SK-N-SH (cell line): ENCODE measurements at places on chromosomes 2 and 18.
A peak's percentile ranks its signal among the peaks of the same experiment; 100 is the strongest.

- DNase-seq = no peak
- H3K27ac ChIP-seq = peak overlapping the region; percentile 92
- peaks cover 7% of the 10 kb centered on the region for H3K36me3 ChIP-seq
- H3K4me1 ChIP-seq = peaks cover 27% of the 10 kb centered on the region
Measured at GRCh38 chr2:33023728-33024500, 77.2 kb downstream of the LTBP1 start.

DNA sequence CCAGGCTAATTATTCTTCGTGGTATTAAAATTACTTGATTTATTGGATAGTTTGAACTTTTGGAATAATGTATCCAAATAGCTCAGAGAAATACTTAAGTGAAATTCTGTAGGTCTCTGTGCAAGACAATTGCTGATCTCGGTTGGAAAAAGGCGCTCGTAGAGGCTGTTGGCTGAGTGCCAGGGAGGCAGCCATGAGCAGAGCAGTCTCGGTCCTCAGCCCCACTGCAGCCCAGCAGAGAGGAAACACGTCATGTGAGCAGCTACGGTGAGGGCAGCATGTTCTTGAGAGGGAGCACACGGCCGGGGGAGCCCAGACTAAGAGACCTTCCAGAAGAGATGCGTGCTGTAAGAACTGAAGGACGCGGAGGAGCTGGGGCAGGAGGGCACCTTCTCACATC lies 42.5 kb downstream of the DCDC2C start:
- DNase-seq = peak; percentile 49
- no peak overlapping the region for H3K27ac ChIP-seq
- no peaks in the 10 kb centered on the region for H3K36me3 ChIP-seq
- no peaks in the 10 kb centered on the region for H3K4me1 ChIP-seq
- H3K4me3 ChIP-seq = no peak overlapping the region
- H3K27me3 ChIP-seq = no peaks in the 10 kb centered on the region

GRCh38 chr18:35026407-35027061 lies 14.7 kb upstream of the MAPRE2 start:
- peaks cover 16% of the 10 kb centered on the region for H3K4me1 ChIP-seq
- no peaks in the 10 kb centered on the region for H3K36me3 ChIP-seq
- H3K27ac ChIP-seq = no peak overlapping the region
- no peaks in the 10 kb centered on the region for H3K27me3 ChIP-seq
- H3K4me3 ChIP-seq = no peak overlapping the region
- DNase-seq = peak; percentile 38

DNA sequence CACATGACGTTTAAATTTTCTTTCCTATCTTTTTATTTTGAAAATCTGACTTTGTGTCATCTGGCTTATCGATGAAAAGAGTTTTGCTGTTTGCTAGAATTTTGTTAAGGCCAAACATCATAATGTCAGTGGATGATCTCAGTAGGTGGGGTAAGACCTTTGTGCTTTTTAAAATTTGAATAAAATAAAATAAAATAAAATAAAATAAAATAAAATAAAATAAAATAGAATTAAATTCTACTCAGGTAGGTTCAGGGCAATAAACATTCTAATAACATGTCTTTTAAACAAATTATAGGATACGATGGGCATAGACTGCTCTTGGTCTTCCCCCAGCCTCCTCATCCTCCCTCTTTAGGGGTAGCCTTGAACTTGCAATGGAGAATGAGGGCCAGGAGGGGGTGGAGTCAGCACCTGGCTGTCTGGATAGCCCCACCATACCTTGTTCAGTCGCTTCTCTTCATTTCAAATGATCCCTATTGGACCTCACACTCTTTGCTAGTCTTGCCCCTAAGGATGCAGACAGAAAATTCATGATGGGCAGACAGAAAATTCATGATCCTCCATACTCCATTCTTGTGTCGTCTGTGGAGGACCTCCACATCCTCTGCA lies 8.1 kb downstream of the LDLRAD4 start:
- H3K36me3 ChIP-seq = no peaks in the 10 kb centered on the region
- no peak overlapping the region for H3K27ac ChIP-seq
- H3K27me3 ChIP-seq = no peaks in the 10 kb centered on the region; the same call in 1 of the 2 replicates
- peaks cover 5% of the 10 kb centered on the region; the same call in 1 of the 2 replicates for H3K4me1 ChIP-seq

GRCh38 chr2:30037016-30037415 lies 109.8 kb upstream of the YPEL5 start:
- no peaks in the 10 kb centered on the region for H3K4me1 ChIP-seq
- peaks cover 8% of the 10 kb centered on the region; the same call in 1 of the 2 replicates for H3K27me3 ChIP-seq
- DNase-seq = no peak
- no peak overlapping the region for H3K4me3 ChIP-seq
- H3K36me3 ChIP-seq = no peaks in the 10 kb centered on the region
- no peak overlapping the region for H3K27ac ChIP-seq

DNA sequence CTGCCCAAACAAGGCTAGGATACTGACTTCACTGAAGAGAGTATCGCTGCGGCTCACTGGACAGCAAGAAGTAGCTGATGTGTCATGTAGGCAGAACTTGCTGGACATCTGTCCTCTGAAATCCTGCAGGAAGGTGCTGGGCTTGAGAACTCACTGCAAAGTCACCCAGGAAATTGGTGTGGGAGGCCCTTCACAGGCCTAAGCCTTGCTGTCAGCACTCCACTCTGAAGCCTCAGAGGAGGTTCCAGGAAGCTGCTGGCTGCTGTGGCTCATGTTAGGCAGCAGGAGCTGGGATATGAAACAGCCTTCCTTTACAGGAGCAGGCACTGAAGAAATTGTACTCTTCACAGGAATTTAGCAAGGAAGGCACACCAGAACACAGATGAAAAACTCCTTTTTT lies 88.3 kb upstream of the CCDC68 start:
- no peaks in the 10 kb centered on the region for H3K27me3 ChIP-seq
- no peak overlapping the region for H3K4me3 ChIP-seq

GRCh38 chr2:142008135-142008744 lies 122.6 kb downstream of the LRP1B start:
- no peaks in the 10 kb centered on the region for H3K27me3 ChIP-seq
- peaks cover 5% of the 10 kb centered on the region; the same call in 1 of the 2 replicates for H3K4me1 ChIP-seq
- H3K27ac ChIP-seq = peak overlapping the region; percentile 74
- no peak for DNase-seq
- no peaks in the 10 kb centered on the region for H3K36me3 ChIP-seq

DNA sequence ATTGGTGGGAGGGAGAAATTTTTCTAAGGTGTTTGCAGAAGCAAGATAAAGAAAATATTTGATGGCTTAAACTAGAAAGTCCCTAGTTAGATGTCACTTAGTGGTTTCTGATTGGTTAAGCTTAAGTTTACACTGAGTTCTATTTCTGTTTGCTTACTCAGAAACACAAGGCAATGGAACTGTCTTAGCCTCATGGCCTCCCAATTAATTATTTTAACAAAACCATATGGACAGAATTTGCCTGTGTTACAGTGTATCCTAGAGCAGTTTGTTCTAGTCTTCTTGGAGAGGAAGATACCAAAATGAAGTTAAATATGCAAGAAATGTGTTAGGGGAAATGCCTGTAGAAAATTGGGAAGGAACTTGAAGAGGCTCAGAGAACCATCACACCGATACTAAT lies 4.6 kb upstream of the IMPACT start:
- H3K36me3 ChIP-seq = no peaks in the 10 kb centered on the region
- H3K4me3 ChIP-seq = no peak overlapping the region
- H3K27me3 ChIP-seq = no peaks in the 10 kb centered on the region
- H3K4me1 ChIP-seq = no peaks in the 10 kb centered on the region
- no peak overlapping the region for H3K27ac ChIP-seq
- no peak for DNase-seq

- H3K27me3 ChIP-seq = no peaks in the 10 kb centered on the region
- H3K36me3 ChIP-seq = no peaks in the 10 kb centered on the region
- no peak overlapping the region for H3K4me3 ChIP-seq
- no peak for DNase-seq
- H3K4me1 ChIP-seq = peaks cover 24% of the 10 kb centered on the region; the same call in 1 of the 2 replicates
- H3K27ac ChIP-seq = peak overlapping the region; percentile 8; the same call in 1 of the 2 replicates
Measured at GRCh38 chr2:28080911-28081310, 190.4 kb downstream of the BABAM2 start.

DNA sequence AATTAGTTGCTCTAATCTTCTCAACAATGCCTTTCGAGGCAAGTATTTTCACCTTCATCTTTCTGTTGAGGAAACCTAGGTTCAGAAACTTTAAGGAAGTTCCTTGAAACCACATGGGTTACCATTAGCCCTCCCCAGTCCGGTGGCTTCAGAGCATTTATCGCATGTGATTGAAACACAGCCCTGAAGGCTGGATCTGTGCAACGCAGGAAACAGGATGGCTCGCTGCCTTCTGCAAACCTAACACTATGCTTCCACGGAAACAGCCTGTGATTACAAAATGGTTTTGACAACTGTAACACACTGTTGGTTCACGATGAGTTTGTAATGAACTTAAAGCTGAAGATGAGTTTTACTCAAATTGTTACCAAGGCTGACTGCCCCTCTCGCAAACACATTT lies 68.5 kb downstream of the EPB41L3 start:
- H3K36me3 ChIP-seq = no peaks in the 10 kb centered on the region
- no peak overlapping the region for H3K27ac ChIP-seq
- H3K4me3 ChIP-seq = no peak overlapping the region

DNA sequence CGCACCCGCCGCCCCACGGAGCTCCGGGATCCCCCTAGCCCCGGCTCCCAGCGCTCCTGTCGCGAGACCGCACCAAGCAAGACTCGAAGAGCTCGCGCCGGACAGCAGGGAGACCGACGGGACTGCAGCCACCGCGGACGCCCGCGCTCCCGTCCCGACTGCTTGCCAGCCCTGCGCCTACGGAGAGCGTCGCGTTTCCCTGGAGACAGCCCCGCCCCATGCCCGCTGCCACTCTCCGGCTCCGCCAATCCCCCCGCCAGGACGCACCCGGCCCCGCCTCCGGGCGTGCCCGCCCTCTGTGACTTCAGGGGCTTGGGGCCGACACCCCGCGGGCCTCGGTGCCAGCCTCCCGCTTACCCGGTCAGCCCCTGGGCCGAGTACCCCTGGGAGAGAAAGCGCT lies at the start of gene ANKMY1:
TSS of gene ANKMY1 (minus strand) at position 181 of the 400 bp plus-strand sequence. CDS start 653 bp downstream, outside the sequence.
- DNase-seq = peak; percentile 97
- peak within 1 kb of the TSS; percentile 51 for H3K4me3 ChIP-seq
- peaks cover 22% of the 10 kb centered on the region for H3K4me1 ChIP-seq
- H3K27ac ChIP-seq = no peak within 1 kb of the TSS
- peaks cover 6% of the 10 kb centered on the region for H3K36me3 ChIP-seq

- no peaks in the 10 kb centered on the region for H3K27me3 ChIP-seq
- no peak for DNase-seq
- H3K36me3 ChIP-seq = no peaks in the 10 kb centered on the region
- H3K4me3 ChIP-seq = no peak overlapping the region
- no peak overlapping the region for H3K27ac ChIP-seq
Measured at GRCh38 chr18:39424261-39424660, 1858.7 kb upstream of the CELF4 start.
